Esophagus mucosa (tissue), 1 donor: ENCODE measurements at places on chromosomes 2 and 18. TPM values are rescaled to one million over a fixed set of nuclear protein-coding genes. Genes with fewer than 3 reads are reported as not detected.

ANKRD44 gene
- 6.8 TPM for total RNA-seq

VIT gene
- 2.6 TPM for total RNA-seq

TANC1 gene
- total RNA-seq, result 23.8 TPM

PSMA8 gene
- total RNA-seq, result not detected

FSHR gene
- not detected for total RNA-seq

CLEC4F gene
- not detected for total RNA-seq

SAG gene
- not detected for total RNA-seq

LRP2 gene
- not detected for total RNA-seq

CKAP2L gene
- 14.0 TPM for total RNA-seq

CHST9 gene
- total RNA-seq, result 0.56 TPM

TEKT4 gene
- not detected for total RNA-seq

FZD7 gene
- total RNA-seq, result 3.0 TPM

LIMS3 gene
- total RNA-seq, result not detected

TMEM182 gene
- 2.5 TPM for total RNA-seq

RHBDD1 gene
- total RNA-seq, result 26.6 TPM

CDH20 gene
- total RNA-seq, result not detected

LHCGR gene
- not detected for total RNA-seq

DNA sequence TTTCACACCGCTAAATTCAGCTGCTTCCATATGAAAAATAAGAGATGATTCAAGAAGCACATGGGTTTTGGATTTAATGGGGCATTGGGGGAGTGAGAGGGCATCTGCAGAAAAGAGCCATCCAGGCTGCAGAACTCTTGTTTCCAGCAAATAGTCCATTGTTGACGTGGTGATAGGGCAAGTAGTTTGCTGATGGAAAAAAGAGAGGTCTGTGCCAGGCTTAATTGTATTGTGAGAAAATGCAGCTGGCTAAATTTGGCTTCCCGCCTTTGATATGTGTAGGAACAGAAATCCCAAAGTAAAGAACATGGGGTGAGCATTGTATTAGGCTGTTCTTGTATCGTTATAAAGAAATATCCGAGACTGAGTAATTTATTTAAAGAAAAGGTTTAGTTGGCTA lies 199.5 kb downstream of the SETBP1 start:
- ATAC-seq, result no peak

GRCh38 chr18:7754725-7755181 lies 187.6 kb downstream of the PTPRM start:
- no peak for ATAC-seq

DNA sequence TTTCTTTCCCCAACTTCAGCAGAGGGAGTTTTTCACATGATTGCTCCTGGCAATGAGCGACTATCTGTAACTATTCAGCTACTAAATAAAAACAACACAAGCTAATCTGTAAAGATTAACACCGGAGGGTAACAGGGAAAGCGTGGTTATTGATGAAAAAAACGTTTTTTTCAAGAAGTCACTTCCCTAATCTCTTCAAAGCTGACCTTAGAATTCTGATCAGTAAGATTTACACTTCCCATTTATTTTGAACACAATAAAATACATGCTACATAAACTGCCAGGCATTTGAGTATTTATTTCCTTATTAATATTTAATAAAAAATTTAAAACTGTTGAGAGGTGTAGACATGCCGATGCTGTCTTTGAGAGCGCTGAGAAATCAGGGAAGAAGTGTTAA lies 207.4 kb upstream of the HDAC4 start:
- no peak for ATAC-seq

GRCh38 chr2:225226441-225226840 lies 173.1 kb upstream of the NYAP2 start:
- ATAC-seq, result no peak

- no peak for ATAC-seq
Observed at GRCh38 chr2:6639929-6640620, 225.6 kb downstream of the CMPK2 start.

- ATAC-seq, result no peak
Observed at GRCh38 chr2:140580532-140581151, 1550.2 kb downstream of the LRP1B start.

GRCh38 chr18:58264075-58264474 lies 220.0 kb downstream of the NEDD4L start:
- no peak for ATAC-seq

- no peak for ATAC-seq
Observed at GRCh38 chr2:100230754-100231153, 88.4 kb upstream of the AFF3 start.

GRCh38 chr18:75810961-75811551 lies 383.6 kb upstream of the SMIM21 start:
- ATAC-seq, result no peak

DNA sequence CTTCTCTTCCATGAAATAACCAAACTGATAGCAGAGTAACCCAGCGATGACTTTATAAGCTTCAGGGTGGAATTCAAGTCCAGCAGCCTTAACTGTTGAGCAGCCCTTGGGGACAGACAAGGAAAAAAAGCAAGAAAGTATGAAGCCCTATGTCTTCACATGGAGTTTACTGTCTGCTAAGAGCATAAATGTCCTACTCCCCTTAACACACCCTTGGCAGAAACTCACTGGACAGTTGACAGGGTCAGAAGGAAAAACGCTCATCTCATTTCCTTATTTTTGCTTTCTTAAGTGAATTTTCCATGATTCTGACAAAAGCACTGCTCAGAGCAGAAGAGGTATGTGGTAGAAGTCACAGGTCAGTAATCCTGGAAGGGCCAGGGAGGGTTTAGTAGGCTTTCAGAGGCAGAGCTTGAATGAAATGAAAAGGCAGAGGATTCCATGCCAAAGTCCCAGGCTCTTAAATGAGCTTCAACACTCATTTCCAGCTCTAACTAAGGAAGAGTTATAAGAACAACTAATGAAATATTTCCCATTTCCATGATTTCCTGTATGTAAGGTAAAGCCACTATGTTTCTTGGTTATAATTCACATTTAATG lies 683.3 kb upstream of the KLHL29 start:
- ATAC-seq, result no peak

GRCh38 chr2:173021939-173022371 lies 53.7 kb upstream of the MAP3K20 start:
- peak; percentile 50 for ATAC-seq

- no peak for ATAC-seq
Observed at GRCh38 chr2:32258242-32258641, 6.4 kb downstream of the NLRC4 start.

GRCh38 chr2:109128616-109129355 lies at the start of gene SH3RF3:
Gene SH3RF3 (plus strand): TSS chr2:109129205.
- ATAC-seq, result peak; percentile 30

DNA sequence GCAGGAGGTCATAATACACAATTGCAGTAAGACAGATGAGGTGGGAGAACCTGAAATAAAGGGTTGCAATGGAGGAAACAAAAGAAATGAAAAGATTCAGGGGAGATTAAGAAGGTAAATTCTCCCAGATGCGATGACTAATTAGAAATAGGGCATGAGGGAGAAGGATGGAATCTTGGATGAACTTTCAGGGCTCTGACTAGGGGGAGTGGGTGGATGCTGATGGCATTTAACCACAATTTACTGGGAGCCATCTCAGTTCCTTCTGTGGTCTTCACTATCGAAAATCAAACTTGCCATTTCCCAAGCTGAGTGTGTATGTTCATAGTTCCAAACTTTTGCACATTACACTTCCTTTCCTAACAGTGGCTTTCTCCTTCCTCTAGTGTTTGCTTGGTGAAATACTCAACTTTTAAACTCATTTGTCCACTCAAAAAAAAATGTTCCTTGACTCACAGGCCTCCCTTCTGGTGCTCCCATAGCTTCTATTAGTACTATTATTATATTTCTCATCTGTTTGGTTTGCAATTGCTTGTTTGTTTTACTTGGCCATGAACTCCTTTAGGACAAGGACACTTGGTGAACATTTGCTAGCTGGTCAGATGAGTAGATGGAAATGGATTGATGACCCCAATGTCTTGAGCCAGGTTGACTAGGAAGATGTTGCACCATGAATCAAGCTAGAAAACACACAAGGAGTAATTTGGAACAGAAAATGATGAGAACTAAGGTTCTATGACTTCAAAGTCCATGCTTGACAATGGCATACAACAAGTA lies 178.5 kb downstream of the DIS3L2 start:
- no peak for ATAC-seq

DNA sequence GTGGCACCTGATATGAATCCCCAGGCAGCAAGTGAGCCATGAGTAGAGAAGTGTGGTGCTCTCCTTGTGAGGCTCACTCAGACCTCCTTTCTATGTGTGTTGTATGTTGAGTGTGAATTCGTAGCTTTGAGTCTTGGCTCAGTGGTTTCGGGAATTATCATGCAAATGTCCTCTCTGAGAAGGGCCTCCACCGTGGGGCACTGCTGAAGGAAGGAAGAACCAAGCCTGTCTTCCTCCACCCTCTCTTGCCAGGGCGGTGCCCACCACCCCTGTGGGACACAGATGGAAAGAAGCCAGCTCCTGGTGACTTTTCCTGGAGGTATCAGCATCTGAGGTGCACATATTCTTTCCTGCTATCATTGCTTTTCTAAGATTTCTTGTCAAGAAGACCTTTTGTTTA lies 156.1 kb downstream of the MYT1L start:
- ATAC-seq, result no peak

DNA sequence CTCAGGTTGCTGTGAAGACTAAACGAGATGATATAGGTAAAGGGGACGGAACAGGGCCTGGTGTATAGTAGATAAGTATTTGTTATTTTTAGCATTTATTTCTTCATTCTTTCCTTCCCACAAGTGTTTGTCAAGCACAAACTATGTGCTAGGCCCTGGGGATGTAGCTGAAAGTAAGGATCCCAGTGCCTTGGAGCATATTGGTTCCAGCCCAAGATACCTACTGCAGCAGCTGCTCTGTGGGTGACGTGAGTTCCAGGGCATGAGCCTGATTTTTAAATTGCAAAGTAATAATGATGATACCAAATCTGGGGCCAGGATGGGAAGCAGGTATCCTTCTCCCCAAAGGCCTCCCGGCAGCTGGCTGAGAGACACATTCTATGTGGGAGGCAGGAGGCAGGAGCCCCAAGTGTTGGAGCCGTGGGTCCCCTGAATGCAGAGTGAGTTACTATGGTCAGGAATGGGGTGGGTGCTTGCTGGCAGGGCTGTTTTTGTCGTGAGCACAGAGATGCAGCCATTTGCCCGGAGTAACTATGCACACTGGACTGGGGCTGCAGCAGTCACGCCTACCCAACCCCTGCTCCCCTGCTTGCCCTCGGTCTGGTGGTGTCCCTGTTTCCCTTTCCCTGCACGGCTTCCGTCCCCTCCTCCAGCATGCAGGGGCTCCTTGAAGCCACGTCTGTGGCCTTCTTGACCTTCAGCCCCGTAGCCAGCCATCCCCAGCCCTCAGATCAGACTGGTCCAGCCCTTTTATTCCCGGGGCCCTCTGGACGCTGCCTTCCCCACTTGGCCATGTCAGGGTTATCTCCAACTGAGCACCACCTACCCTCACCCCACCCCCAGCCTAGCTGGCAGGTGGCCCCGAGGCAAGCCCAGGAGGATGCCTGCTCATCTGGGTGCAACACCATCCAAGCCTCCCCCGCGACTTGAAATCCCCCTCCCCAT lies 52.4 kb downstream of the INHBB start:
- no peak for ATAC-seq

- no peak for ATAC-seq
Observed at GRCh38 chr2:124501575-124502152, 476.6 kb downstream of the CNTNAP5 start.

DNA sequence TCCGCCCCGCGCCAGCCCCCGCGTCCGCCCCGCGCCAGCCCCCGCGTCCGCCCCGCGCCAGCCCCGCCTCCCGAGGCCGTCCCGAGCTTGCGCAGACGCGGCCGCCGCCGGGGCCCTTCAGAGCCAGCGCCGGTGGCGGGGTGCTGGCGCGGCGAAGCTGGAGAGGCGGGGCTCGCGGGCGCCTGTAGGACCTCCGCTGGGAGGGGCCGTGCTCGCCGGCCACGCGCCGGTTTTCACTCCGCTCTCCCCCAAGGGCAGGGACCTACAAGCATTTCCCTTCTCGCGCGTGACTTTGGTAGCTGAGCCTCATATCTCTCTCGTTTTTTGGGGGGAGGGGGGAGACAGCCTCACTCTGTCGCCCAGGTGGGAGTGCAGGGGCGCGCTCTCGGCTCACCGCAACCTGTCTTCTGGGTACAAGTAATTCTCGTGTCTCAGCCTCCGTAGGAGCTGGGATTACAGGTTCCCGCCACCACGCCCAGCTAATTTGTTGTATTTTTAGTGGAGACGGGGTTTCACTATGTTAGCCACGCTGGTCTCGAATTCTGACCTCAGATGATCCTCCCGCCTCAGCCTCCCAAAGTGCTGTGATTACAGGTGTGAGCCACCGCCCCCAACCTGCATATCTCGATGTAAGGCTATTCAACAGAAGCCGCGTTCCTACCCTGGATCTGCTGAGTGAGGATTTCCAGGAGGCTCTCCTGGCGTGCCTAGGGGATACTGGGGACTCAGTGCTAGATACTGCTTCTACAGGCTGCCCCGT lies at the start of gene ZNF514:
TSS of gene ZNF514 (minus strand) at position 159 of the 760 bp plus-strand sequence. CDS start 6,595 bp downstream, outside the sequence.
- ATAC-seq, result peak; percentile 82

DNA sequence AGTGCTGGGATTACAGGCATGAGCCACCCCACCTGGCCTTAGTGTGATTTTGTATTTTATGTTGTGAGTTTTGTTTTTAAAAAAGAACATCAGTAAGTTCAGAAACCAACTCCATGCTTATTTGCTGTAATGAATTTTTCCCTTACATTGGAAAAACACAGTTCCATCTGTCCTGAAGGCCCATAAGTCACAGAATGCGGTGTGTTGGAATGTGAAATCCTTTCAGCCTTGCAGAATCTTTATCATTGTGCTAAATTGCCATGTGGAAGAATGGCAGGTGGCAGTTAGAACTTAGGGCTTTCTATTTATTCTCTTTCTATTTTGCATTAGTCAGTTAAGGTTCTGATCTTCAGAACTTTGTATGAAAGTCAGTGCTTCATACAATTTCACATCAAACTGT lies 52.6 kb downstream of the NEDD4L start:
- no peak for ATAC-seq

GRCh38 chr2:55283083-55283482 lies 14.1 kb upstream of the MTIF2 start:
- no peak for ATAC-seq

DNA sequence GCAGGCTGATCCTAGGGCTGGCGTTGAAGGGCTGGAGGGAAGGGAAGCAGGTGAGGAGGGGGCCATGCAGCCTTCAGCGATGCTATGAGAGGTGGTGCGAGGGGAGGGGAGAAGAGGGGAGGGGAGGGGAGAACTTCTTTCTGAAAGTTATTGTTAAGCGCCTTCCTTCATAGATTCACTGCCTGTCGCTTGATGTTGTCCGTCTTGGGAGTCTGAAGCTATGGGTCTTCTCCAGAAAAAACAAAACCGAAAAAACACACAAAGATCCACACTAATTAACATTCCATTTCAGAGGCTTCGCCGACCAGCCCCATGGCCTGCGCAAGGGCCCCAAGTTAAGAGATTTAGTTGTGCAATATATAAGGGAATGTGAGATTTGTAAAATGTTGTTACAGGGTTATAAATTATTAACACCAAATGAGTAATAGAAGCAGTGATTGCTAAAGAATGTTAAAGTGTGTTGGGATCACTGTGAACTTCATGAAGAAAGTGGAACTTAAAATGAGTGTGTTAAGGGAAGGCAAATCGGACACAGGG lies 758 bp downstream of the CFAP221 start:
- ATAC-seq, result no peak

GRCh38 chr18:50558157-50558556 lies 1.7 kb upstream of the MAPK4 start:
- ATAC-seq, result no peak
